ENCODE measurements at places on chromosomes 6 and 20.

DNA sequence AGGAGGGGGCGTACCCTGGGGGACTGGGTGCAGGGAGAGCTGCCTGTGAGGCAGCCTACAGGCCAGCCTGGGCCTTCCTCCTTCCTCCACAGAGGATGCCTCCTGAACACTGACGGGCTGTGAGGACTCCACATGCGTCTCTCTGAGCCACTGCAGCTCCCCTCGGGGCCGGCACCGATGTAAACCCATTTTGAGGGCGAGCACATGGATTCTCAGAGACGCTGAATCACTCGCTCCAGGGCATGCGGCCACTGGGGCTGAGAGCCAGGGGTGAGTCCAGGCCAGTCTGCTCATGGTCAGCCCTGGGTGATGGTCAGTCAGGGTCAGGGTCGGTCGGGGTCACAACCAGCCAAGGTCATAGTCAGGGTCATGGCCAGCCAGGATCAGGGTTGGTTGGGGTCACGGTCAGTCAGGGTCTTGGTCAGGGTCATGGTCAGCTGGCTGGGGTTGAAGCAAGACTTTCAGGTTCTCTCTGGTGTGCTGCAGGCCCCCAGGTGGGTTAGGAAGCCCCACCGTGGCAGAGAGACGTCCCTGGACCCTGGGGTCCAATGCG, 14.7 kb upstream of the RBBP8NL start:
- H3K4me3 ChIP-seq, result no peak overlapping the region
- no peaks in the 10 kb centered on the region for H3K27me3 ChIP-seq
- DNase-seq, result no peak
- no peaks in the 10 kb centered on the region for H3K4me1 ChIP-seq
- H3K36me3 ChIP-seq, result no peaks in the 10 kb centered on the region
- H3K27ac ChIP-seq, result no peak overlapping the region

- H3K4me3 ChIP-seq, result no peak overlapping the region
- DNase-seq, result no peak
Observed at GRCh38 chr20:57561356-57562279, 708 bp downstream of the PCK1 start.

DNA sequence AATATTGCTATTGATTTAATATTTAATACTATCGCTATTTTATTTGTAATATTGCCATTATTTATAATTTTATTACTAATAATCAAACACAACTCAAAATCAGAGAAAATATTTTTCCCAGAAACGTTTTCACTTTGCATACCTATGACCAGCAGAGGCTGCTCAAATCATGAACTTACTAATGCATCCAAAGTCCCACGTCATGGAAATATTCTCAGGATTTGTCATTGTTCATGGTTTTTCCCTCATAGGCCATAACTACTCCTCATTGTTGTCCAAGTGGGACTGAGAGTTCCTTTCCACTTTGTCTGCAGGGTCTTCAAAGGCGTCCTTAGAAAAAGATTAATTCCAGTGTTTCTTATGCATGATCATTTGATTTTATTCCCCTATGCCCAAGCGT, 344.8 kb downstream of the THBS2 start:
- no peaks in the 10 kb centered on the region for H3K36me3 ChIP-seq
- no peak for DNase-seq
- no peak overlapping the region for H3K4me3 ChIP-seq
- H3K27ac ChIP-seq, result no peak overlapping the region

DNA sequence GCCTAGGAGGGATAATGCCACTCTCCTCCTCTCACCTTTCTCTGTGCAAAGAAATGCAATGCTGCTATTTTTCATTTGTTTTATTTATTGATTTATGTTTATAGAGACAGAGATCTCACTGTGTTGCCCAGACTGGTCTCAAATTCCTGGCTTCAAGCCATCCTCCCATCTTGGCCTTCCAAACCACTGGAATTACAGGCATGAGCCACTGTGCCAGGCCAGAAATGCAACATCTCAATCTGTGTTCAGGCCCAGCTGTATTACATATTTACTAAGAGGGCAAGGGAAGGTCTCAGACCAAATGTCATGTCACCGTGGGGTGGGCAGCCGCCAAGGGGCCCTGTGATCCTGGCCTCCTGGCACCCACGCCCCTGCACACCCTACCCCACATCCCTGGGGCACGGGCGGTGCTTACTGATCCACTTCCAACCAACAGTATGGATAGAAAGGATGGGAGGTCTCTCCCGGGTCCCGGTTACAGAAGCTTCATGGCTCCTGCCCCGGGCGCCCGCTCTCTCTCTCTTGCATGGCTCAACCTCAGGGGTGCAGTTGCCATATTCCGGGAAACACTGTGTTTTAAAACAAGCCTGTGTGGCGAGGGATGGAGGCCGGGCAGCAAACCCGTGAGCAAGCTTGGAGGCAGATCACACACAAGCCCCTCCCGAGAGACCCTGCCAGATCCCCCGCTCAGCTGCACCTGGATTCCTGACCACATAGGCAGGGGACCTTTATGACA, 111.8 kb downstream of the AGPAT4 start:
- no peak for DNase-seq
- no peak overlapping the region for H3K27ac ChIP-seq
- no peaks in the 10 kb centered on the region for H3K27me3 ChIP-seq
- peaks cover 13% of the 10 kb centered on the region for H3K4me1 ChIP-seq
- H3K36me3 ChIP-seq, result no peaks in the 10 kb centered on the region

- peak; percentile 82 for DNase-seq
- peaks cover 7% of the 10 kb centered on the region for H3K4me1 ChIP-seq
- H3K27ac ChIP-seq, result no peak overlapping the region
- no peak overlapping the region for H3K4me3 ChIP-seq
- H3K27me3 ChIP-seq, result no peaks in the 10 kb centered on the region
- peaks cover 4% of the 10 kb centered on the region for H3K36me3 ChIP-seq
Observed at GRCh38 chr6:31791324-31792089, 4.0 kb downstream of the VARS1 start.

GRCh38 chr6:167980911-167981580, 16.4 kb upstream of the KIF25 start:
- no peak for DNase-seq
- no peak overlapping the region for H3K27ac ChIP-seq
- H3K36me3 ChIP-seq, result no peaks in the 10 kb centered on the region
- peaks cover 16% of the 10 kb centered on the region for H3K4me1 ChIP-seq

DNA sequence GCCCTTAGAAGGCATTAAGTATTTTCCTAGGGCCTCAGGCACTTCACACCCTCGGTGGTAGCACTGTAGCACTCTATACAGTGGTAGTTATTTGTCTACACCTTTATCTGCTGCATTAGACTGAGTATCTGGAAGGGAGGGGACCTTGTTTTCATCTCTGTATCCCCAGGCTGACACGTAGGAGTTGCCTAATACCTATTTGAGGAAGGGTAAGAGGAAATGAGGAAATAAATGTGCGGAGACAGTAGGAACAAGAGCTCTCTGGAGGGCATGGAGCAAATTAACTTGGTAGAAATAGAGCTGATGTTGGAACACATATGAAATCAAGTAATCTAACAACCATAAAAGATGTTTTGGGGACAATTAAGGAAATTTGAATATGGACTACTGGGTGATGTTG, 3.9 kb downstream of the CNPY3 start:
- no peak for DNase-seq
- peaks cover 3% of the 10 kb centered on the region for H3K4me1 ChIP-seq
- H3K36me3 ChIP-seq, result no peaks in the 10 kb centered on the region
- no peak overlapping the region for H3K4me3 ChIP-seq

GRCh38 chr6:11353921-11354389, 121.5 kb upstream of the NEDD9 start:
- no peak for DNase-seq
- H3K27ac ChIP-seq, result no peak overlapping the region
- H3K4me3 ChIP-seq, result no peak overlapping the region
- no peaks in the 10 kb centered on the region for H3K36me3 ChIP-seq
- H3K27me3 ChIP-seq, result no peaks in the 10 kb centered on the region

GRCh38 chr6:102677225-102677624, 1283.7 kb downstream of the GRIK2 start:
- no peak overlapping the region for H3K4me3 ChIP-seq
- H3K4me1 ChIP-seq, result no peaks in the 10 kb centered on the region
- DNase-seq, result no peak
- H3K27ac ChIP-seq, result no peak overlapping the region

DNA sequence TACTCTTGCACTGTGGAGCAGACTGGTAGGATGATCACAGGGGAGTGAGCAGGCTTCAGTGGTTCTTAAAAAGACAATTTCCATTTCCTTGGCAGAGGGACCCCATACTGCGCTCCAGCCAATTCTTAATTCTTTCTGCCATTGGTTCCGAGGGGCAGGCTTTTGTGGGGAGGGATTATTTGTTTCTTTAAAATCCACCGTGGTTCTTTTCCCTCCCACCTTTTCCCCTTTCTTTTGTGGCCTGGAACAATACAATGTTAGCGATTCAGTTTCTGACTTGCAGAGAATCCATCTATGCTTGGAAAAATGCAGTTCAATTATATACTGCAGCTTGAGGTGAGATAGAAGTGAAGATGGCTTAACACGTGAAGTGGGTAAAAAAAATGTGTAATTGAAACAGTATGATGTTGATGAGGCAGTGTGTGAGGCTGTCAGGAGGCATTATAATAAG, 379.0 kb upstream of the FLRT3 start:
- no peaks in the 10 kb centered on the region for H3K27me3 ChIP-seq
- DNase-seq, result peak; percentile 92
- peaks cover 62% of the 10 kb centered on the region for H3K4me1 ChIP-seq
- H3K4me3 ChIP-seq, result peak overlapping the region; percentile 27
- H3K36me3 ChIP-seq, result no peaks in the 10 kb centered on the region

- H3K4me1 ChIP-seq, result peaks cover 5% of the 10 kb centered on the region
- DNase-seq, result peak; percentile 61
- peaks cover 46% of the 10 kb centered on the region for H3K27me3 ChIP-seq
- no peak overlapping the region for H3K27ac ChIP-seq
- H3K36me3 ChIP-seq, result no peaks in the 10 kb centered on the region
- H3K4me3 ChIP-seq, result no peak overlapping the region
Observed at GRCh38 chr20:35604449-35604747, 11.2 kb upstream of the SPAG4 start.

- H3K27ac ChIP-seq, result no peak overlapping the region
- peaks cover 36% of the 10 kb centered on the region for H3K4me1 ChIP-seq
- H3K4me3 ChIP-seq, result peak overlapping the region; percentile 55
- H3K36me3 ChIP-seq, result no peaks in the 10 kb centered on the region
- H3K27me3 ChIP-seq, result peaks cover 81% of the 10 kb centered on the region
Observed at GRCh38 chr6:166007349-166008263, 160.0 kb downstream of the TBXT start.

DNA sequence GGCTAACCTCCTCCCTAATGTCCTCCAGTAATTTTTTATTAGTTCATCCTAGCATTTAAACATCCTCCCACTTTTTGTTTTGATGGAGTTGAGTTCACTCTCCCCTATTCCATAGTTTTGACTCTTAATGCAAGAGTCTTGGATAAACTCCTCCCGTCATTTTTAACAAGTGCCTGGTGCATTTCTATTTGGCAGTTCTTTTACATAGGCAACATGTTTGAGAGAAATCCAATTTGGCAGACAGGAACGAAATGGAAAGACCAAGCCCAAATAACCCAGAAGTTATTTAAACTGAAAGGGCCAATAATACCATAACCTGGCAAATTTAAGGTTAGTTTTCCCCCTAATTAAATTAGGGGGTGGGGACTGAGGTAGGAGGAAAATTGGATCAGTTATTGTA, 291.5 kb upstream of the MANEA start:
- H3K4me1 ChIP-seq, result peaks cover 10% of the 10 kb centered on the region
- no peak overlapping the region for H3K4me3 ChIP-seq
- H3K36me3 ChIP-seq, result no peaks in the 10 kb centered on the region
- DNase-seq, result no peak
- no peak overlapping the region for H3K27ac ChIP-seq
- no peaks in the 10 kb centered on the region for H3K27me3 ChIP-seq

DNA sequence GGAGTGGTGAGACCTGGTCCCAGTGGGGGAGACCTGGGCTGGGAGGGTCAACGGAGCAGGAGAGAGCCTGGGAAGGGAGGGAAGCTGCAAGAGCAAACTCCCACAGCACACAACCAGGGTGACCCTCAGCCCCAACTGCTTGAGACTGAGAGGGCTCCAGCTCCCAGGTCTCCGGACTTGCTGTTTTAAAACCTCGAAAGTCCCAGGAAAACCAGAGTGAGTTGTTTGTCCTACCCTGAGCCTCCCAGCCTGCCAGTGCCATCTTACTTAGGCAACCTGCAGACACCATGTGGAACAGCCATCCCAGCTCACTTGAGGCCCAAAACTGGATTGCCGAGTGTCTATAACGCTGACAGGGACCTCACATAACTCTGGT, 4.8 kb upstream of the NTSR1 start:
- H3K4me3 ChIP-seq, result no peak overlapping the region
- DNase-seq, result no peak
- H3K27ac ChIP-seq, result no peak overlapping the region
- H3K27me3 ChIP-seq, result peaks cover 36% of the 10 kb centered on the region
- H3K4me1 ChIP-seq, result peaks cover 5% of the 10 kb centered on the region

- H3K27ac ChIP-seq, result no peak overlapping the region
- no peak overlapping the region for H3K4me3 ChIP-seq
- peaks cover 11% of the 10 kb centered on the region for H3K4me1 ChIP-seq
- H3K27me3 ChIP-seq, result no peaks in the 10 kb centered on the region
Observed at GRCh38 chr6:41672816-41673703, 34.8 kb downstream of the MDFI start.

- H3K36me3 ChIP-seq, result no peaks in the 10 kb centered on the region
- no peaks in the 10 kb centered on the region for H3K4me1 ChIP-seq
- no peak overlapping the region for H3K27ac ChIP-seq
- H3K4me3 ChIP-seq, result no peak overlapping the region
Observed at GRCh38 chr20:15544742-15545141, 1028.5 kb downstream of the KIF16B start.

DNA sequence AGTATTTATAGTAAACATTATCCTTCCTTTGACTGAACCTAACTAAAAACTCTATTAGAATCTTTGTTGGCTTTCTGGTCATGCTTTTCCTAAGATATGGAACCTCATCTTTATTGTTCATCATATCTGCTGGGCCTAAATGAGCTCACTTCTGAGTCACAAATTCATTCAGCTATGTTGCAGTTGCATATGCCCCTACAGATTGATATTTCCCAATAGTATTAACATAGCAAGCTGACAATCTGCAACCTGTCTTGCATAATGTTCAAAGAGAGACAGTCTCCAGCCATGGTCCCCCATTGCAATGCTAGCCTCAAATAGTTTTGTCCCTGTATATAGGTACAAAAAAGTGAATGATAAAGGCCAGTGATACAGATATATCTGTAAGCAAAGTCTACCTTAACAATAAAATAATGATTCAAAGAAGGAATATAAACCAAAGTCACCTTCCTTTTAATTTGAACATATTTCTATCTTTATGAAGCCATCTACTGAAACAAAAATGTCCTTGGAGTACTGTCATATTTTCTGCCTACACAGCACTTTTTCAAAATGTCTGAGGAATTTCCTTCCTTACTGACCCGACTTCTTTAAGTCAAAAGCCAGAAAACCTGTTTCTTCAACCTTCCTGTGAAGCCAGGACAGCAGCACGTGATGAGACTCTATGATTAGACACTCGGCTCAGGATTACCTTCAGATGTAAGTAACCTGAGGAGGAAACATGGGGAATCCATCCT, 140.7 kb downstream of the UBE3D start:
- no peak overlapping the region for H3K4me3 ChIP-seq
- DNase-seq, result no peak
- H3K27ac ChIP-seq, result no peak overlapping the region

Data from neural progenitor cell (in vitro differentiated cells).